Osteoblast (primary cell): ENCODE measurements at places on chromosomes 1 and 21. TPM values are rescaled to one million over a fixed set of nuclear protein-coding genes. Genes with fewer than 3 reads are reported as not detected.

TTC39A gene
- total RNA-seq = 0.72 and 0.88 TPM in 2 replicates

DNALI1 gene
- 6.5 and 7.2 TPM in 2 replicates for total RNA-seq

CDA gene
- 0.59 and 1.1 TPM in 2 replicates for total RNA-seq

CDK18 gene
- 0.29 and 0.72 TPM in 2 replicates for total RNA-seq

- no peak for DNase-seq
Measured at GRCh38 chr21:34074283-34075090, 1.1 kb downstream of the MRPS6 start.

GRCh38 chr1:219897914-219898313 is 30.4 kb downstream of the SLC30A10 start:
- no peak for DNase-seq

DNA sequence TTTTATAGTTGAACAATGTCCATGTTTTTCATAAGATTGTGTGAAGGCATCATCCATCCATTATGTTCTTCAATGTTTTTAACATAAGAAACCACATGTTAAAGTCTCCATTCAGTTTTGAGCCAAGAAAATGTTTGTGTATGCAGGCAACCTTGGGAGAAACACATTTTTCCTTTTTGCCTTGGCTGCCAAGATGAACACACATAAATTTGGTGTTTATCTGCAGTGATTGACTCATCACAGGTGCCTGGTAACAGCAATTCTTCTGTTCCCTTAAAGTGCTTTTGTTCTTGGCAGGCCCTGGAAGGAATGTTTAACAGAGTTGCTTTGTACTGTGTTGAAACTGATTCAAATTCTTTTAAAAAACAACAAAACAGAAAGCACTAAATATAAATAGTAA is 709.9 kb upstream of the ADGRL4 start:
- DNase-seq = no peak

GRCh38 chr1:174322202-174322862 is 125.4 kb upstream of the GPR52 start:
- no peak for DNase-seq
